ENCODE measurements at places on chromosomes 2 and 18.

DNA sequence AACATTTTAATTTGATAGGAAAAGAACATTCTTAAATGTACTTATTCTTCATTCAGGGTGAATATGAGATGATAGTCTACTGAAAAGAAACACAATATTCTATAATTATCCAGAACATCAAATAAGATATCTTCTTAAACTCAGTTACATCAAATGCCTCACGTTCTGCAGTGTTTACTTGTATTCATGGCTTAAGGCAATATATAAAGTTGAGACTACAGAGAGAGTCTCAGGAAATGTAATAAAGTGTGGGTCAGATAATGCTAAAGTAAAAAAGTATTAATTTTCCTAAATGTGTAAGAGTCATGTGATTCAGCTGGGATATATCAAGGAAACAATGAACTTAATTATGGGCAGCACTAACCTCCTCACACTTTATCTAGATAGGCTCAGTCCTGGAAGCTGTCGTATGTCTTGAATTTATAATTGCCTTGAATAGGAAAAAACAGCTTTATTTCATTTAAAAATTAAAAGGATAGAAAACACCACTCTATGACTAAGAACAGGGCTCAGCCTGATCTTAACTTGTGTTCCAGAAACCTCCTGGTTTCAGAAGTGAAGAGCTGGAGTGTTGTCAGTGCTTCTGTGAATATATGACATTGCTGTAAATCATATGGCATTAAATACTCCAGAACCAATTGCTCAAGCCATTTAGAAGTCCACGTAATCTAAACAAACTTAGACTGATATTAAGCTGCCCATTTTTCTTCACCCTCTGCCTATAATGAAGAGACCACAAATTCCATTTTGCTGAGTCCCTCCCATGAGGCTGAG lies 240.2 kb downstream of the FSIP2 start:
- DNase-seq = no peak

GRCh38 chr2:25215948-25216679 lies 47.7 kb upstream of the POMC start:
- DNase-seq = peak; percentile 86

DNA sequence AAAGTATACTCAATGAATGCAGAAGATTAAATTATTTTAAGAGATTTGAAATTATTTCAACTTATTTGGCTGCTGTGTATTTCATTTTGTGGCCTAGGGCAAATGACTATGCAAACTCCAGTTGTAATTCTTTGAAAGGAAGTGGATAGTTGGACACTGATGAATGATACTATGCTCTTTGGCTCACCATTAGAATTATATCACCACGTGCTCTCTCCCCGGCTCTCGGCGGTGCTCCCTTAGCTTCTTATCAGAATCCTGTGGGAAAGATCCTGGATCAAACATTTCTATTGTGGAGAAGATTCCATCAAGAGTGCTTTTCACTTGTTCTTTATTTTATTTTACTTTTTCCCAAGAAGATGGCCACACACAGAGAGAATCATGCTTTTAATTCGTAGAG lies 55.2 kb downstream of the ADCYAP1 start:
- DNase-seq = no peak

DNA sequence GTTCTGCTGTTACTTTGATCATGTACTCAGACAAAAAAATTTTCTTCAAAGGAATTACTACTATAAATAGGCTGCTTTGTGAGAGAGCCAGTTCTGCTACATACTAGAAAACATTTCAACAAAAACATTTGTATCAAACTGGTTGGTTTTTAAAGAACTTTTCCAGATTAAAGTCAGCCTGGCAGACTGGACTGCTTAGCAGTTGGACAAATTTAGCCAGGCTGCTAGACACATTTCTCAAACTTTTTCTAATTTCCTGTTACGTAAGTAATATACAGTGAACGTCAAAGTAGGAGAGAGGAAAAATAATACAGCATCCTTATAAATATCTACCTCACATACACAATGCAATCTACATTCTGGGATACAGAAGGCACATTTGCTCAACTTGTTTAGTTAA lies 109.5 kb downstream of the SP3 start:
- DNase-seq = no peak

DNA sequence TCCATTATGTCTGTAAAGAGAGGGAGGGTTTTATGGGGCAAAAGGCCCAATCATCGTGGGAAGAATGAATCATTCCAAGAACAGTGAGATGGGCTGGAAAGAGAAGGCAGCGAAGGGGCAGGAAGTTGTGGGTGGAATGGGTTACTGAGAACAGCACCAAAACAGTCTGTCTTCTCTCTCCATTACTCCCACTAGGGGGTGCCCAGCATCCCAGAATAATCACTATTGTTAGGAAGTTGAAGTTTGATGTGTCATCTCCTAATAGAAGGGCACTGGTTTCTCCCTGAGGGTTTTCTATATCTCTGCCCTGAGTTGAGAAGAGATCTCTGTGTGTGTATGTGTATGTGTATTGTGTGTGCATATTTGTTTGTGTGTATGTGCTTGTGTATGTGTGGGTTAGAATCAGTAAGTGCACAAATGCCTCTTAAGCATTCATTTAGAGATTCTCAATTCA lies 76.6 kb upstream of the MAP4K3 start:
- DNase-seq = peak; percentile 78

DNA sequence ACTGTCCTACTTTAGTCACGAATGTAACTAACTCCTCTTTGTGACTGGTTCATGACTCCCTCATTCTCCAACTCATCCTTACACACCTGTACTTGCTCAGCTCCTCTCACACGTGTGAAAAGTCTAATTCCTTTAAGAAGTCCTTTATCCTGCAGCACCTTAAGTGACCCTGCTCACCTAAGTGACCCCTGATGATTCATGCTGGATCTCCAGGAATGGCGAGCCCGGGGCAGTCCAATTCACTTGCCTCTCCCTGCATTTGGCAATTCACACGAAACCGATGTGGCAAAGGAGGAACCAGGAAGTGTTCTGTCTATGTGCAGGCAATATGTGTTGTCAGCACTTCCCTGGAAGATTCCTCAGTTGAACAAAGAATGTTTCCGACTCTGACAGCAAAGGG lies 189.8 kb upstream of the NABP1 start:
- DNase-seq = no peak

DNA sequence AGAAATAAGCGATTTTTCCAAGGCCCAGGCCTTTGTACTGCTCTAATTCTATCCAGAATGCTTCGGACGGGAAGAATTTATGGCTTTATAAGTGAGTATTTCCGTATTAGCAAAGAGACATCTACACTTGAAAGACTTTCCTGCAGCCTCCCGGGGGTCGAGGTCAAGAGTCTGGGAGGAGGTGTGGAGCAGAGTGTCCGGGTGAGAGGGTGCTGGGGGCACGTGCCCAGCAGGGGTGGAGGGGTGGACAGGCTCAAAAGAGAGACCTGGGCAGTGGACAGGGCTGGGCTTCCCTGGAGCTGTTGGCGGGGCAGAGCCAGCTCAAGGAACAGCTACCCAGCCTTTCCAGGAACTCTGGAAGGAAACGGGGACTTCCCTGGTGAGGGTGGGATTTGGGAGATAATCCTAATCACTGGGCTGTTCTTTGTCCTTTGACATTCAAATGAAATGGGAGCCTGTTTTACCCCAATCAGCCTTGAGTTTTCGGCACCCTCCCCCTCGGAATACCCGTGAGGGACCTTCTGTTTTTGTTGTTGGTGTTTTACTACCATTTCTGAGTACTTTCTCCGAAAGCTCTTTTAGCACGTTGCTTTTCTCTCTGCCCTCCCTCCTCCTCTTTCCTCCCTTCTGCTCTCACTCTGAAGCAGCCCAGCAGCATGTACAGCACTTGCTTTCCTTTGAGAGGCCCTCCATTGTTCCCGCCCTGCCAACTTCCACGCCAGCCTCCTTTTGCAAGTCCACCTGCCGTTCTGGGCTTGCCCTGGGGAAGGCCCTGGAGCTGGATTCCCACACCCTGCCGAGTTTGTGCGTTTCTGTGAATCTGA lies 164.7 kb downstream of the AGAP1 start:
- DNase-seq = no peak

- DNase-seq = no peak
Observed at GRCh38 chr2:45468279-45468678, 142.8 kb downstream of the SRBD1 start.

DNA sequence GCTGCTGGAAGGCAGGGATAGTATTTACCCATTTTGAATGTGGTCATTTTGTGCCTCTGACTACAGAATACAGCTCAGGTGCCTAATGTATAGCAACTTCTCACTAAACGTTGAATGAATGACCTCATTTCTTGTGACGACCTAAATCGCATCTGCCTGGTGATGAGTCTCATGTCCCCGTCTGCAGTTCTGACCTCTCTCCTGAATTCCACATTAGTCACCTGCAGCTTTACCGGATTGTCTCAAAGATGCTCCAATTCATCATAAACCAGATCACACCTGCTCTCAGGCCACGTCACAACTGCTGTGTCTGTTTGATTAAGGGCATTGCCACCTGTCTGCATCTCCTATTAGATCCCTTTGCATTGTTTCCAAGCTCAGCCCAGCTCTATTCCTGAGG lies 133.6 kb upstream of the MYT1L start:
- no peak for DNase-seq

- no peak for DNase-seq
Observed at GRCh38 chr2:165868211-165868610, 74.2 kb upstream of the GALNT3 start.

DNA sequence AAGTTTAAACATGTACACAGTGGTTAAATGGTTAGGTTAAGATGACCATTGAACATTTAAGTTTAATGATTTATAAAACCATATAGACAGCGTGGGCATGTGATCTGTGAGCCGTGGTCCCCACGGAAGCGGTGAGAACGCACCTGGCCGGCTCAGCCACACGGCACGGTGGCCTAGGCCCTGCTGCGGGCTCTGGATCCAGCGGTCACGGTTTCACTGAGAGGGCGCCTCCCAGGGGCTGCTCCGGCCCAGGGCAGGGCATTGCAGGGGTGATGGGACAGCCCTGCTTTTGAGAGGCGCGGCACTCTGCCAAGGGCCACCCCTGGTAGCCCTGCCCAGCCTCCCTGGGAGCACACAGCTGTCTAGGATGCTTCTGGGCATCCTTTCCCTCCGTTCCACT lies 124.9 kb downstream of the RGPD3 start:
- no peak for DNase-seq

DNA sequence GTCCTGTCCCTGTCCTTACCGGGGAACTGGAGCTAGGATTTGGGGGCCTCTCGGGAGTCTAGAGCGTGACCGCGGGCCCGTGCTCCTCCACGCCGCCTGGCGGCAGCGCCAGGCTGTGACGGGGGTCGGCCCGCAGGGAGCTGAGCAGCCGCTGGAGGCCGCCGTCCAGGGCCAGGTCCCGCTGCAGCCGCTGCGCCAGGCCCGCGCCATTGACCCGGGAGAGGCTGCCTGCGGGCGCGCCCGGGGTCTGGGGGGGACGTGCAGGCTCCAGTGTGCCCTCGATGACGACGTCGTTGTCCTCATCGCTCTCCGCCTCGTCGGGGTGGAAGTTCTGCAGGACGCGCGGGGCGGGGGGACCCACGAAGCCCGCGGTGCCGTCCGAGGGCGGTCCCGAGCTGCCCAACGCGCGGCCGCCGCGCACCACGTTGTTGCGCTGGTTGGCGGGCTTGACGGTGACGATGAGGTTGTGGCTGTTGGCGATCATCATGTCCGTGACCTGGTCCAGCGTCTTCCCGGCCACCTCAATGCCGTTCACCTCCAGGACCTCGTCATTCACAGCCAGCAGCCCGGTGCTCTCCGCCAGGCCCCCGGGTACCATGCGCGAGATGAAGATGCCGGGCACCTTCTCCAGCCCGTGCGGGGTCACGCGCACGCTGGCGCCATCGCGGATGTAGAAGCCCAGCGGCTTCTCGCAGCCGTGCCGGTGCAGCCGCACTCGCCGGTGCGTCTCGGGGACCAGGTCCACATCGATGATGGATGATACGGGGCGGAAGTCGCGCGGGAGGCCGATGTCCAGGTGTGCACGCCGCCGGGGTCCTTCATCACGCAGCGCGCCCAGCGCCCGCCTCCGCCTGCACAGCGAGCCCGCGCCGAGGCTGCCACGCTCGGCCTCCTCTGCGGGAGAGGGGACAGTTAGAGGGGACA lies 50.9 kb downstream of the ADNP2 start:
- peak; percentile 49 for DNase-seq

- DNase-seq = no peak
Observed at GRCh38 chr2:191486584-191487320, 191.2 kb upstream of the NABP1 start.

DNA sequence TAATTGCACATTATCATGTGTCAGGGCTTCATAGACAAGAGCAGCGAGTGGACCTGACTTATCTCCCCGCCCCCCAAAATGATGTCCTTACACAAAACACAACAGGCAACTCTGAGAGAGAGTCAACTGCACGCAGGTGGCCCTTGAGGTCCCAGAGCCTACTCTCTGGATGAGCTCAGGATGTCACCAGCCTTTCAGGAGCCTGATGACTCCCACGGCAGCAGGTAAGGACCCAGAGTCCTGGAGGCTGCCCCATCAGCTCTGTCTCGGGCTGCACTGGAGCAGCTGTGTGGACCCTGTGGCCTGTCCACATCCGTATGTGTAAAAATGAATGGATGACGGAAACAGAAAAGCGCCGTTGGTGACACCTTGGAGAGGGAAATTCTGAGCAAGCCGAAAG lies 130.9 kb downstream of the HDAC4 start:
- DNase-seq = no peak

DNA sequence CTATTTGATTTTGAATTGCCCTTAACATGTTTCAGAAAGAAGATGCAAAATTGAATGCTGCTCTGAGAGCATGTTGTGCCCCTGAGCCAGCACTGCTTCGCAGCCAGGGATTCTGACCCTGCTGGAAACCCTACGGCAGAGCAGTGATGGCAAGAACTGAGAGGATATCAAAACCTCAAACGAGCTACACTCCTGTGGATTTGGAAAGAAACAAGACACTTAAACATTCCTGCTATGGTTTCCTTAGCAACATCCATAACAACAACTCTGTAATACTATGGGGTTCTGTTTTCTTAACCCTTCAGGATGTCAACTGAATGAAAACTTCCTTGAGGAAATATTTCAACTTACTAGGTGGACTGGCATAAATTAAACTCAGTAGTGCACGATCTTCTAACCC lies 649.1 kb downstream of the NYAP2 start:
- no peak for DNase-seq

DNA sequence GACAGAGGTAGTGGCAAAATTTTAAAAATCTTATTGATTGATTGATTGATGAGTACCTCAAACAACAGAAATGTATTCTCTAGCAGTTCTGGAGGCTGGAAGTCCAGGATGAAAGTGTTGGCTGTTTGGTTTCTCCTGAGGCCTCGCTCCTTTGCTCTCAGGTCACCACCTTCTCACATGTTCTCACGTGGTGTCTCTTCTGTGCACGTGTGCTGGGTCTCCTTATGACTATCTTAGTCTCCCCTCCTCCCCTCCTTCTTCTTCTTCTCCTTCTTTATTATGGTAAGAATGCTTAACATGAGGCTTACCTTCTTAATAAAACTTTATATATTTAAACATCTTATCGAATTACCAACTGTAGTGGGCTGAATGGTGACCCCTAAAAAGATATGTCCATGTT lies 446.0 kb upstream of the SPHKAP start:
- no peak for DNase-seq

- DNase-seq = no peak
Observed at GRCh38 chr18:43129946-43130524, 14.6 kb upstream of the RIT2 start.

- DNase-seq = no peak
Observed at GRCh38 chr2:10494351-10495066, 46.4 kb upstream of the ODC1 start.
